ENCODE measurements at places on chromosomes 6 and 20.
A peak's percentile ranks its signal among the peaks of the same experiment; 100 is the strongest.

DNA sequence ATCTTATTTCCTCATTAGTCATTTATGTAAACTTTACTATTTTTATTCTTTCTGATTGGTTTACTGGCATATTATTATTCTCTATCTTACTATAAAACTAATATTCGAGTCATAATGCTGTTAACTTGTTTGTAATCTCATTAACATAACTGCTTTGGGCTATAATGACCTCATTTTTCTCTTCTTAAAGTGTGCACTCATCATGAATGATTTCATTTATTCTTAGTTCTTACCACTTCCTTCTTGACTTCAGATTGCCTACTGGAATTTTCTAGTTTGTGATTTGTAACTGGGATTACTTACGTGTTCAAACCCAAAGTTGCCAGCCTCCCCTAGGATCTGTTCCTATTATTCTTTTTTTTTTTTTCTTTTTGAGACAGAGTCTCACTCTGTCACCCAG lies 91.8 kb upstream of the TNFAIP3 start:
- DNase-seq, result no peak

DNA sequence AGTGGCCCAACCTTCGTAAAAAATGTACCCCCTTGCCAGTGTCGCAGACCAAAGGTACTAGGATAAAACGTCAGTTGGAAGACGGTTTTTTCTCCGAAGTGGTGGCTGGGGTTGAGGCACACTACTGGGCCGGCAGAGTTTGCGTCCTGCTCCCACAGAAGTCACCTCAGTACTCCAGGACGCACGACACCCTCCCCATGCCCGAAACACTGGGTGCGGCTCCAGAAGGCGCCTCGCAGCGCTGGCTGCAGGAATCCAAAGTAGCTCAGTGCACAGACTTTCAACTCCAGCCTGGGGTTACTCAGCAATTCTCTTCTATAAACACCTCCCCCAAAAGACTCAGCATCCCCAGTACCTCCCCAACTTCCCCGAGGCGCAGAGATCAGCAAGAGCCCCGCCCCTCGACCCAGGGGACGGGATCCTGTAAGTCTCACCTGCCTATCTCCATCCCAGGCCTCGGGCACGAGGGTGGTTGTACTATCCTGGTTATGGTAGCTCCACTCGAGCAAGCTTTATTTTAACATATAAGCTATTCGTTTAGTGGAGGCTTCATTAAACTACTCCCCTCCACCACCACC lies 88.2 kb downstream of the ZFP64 start:
- no peak for DNase-seq

DNA sequence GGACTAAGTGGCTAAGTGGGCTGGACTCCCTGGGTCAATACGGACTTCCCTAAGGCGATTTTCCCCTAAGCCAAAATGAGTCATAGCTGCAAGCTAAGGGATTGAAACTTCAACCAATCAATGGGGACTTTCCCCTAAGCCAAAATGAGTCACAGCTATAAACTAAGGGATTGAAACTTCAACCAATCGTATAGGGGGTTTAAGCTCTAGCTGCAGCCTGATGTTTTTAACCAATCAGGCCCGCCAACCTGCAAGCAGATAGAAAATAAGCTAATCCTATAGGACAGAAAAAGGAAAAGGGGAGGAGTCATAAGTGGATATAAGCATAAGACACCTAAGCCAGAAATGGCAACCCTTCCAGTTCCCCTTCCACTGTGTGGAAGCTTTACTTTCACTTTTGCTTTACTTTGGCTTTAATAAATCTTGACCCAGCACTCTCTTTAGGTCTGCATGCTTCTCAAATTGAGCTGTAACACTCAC lies 655.0 kb upstream of the HS3ST5 start:
- DNase-seq, result no peak

GRCh38 chr6:138971601-138972000 lies 16.5 kb downstream of the REPS1 start:
- no peak for DNase-seq

- no peak for DNase-seq
Measured at GRCh38 chr6:2162079-2162445, 83.3 kb downstream of the GMDS start.

DNA sequence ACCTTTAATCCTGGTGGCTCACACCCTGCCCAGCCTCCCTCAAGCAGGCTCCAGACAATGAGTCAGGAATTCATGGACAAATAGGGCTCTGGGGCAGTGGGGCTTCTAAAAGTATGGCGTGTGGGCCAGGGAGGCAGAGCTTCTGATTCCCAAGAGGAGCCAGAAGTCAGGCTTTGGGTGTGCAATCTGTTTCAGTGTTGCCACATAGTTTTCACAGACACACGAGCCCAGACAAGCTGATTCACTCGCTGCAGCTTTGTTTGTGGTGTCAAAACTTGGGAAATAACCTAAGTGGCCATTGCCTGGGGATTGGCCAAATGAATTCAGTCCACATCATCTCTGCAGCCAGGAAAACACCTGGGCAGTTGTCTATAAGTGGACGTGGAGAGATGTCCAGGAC lies 9.2 kb downstream of the PEDS1 start:
- no peak for DNase-seq

- DNase-seq, result no peak
Measured at GRCh38 chr6:84052883-84053241, 19.3 kb downstream of the MRAP2 start.

DNA sequence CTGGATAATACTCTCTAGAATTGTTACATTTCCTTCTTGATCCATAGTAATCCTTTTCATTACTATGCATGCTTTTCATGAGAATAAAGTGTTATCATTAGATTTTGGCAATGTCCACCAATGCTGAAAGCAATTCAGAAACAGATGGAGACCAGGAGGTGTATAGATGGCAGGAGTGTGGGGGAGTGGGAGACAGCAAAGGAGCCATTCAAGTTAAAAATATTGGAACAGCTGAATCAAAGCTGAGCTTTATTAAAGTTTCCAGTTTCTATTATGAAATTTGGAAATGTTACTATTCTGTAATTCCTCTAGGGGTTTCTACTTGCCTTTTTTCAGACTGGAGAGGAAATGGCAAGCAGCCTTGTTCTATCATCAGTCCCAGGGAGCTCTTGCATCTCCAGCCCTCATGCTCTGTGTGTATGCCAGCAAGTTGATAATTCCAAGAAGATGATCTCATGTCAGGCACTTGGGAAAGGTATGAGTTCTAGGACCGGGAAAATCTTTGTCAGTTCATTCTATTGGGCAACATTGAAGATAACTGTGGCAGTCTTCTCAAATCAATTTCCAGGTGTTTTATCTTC lies 228.0 kb downstream of the CD109 start:
- no peak for DNase-seq

GRCh38 chr20:19737025-19737424 lies 21.0 kb upstream of the RIN2 start:
- no peak for DNase-seq

- DNase-seq, result no peak
Measured at GRCh38 chr6:49406250-49406970, 56.6 kb downstream of the MMUT start.

GRCh38 chr6:35562060-35562459 lies 49.4 kb upstream of the TULP1 start:
- no peak for DNase-seq

GRCh38 chr6:36492621-36493020 lies 49.8 kb downstream of the KCTD20 start:
- DNase-seq, result no peak

DNA sequence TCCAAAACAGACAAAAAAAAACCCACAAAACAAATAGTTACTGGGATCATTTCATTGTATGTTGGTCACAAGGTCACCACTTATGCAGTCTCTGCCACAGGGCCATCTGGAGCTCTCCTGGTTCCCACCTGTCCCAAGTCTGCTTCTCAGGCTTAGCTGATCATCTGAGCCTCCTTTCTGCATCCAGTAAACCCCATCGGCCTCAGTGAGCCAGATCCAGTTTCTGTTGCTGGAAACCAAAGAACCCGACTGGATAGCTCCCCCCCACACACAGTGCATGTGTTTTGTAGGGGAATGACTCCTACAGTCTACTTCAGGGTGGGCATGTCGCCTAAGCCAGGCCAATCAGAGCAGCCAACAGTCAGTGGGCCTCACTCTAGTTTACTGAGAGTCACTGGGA lies 233.3 kb downstream of the PREX1 start:
- no peak for DNase-seq

DNA sequence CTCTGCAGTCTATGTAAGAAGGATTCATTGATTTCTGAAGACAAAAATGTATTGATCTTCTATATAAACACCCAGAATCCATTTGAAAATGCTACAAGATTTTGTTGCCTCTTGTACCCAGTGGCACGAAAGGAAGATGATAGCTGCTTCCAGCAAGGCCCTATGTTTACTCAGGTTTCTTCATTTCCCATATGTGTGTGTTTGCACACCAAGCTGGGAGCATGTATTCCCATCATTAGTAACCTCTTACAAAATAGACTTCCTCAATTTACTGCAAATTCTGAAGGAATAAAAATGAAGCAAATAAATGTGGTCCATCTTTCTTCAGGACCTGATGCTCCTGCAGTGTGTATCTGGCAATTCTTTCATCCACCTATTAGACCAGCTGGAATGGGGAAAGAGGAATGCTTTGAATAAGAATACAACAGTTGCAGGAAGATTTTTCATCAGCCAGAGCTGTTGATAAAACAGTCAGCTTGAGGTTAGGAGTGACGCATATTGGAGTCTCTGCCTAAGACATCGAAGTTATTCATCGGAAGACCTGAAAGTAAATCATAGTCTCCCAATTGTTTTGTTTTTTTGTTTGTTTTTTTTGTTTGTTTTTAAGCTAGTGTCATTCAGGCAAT lies 132.3 kb downstream of the PDE7B start:
- no peak for DNase-seq

- no peak for DNase-seq
Measured at GRCh38 chr6:72175916-72176315, 289.6 kb downstream of the RIMS1 start.

- peak; percentile 4 for DNase-seq
Measured at GRCh38 chr6:117352466-117353081, 73.2 kb downstream of the ROS1 start.

GRCh38 chr20:4883546-4883945 lies 117.8 kb downstream of the SLC23A2 start:
- no peak for DNase-seq

- DNase-seq, result no peak
Measured at GRCh38 chr20:5401277-5401875, 84.6 kb upstream of the PROKR2 start.

DNA sequence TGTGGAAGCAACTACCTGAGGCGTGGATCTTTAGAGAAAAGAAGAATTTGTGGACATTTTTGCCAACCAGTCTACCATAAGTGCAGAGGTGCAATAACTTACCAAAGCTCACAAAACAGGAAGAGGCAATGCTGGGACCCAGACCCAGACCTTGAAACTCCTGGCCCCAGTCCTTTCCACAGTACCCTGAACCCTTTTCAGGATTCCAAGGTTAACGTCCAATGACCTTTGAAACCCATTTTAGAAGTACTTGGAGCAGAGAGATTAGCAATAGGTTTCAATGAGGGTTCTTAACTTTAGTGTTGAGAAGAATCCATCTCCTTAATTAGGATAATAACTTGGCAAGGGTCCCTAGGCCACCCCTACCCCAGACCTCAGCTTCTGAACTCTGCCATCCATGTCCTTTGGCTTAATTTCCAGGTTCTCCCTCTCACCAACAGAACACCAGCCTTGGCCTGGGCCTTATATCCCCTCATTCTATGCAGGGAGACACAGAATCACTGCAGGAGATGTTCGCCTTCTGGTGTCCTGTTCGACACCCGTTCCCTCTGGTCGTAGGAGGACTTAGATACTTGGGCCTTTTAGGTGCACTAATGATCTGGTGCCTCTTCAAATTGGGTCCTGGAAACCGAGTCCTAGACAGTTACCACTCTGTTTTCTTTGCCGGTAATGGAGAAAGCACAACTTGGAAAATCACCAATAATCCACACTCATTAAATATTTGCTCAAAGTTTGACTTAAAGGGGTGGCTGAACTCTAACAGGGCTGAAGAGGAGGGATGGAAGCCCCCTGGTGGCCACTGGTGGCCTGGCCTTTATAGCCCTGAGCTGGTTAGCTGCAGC lies 40.6 kb downstream of the ISM1 start:
- peak; percentile 24 for DNase-seq

GRCh38 chr6:64591676-64592036 lies 956.1 kb downstream of the PHF3 start:
- no peak for DNase-seq

GRCh38 chr6:108739496-108740330 lies 108.5 kb upstream of the ARMC2 start:
- no peak for DNase-seq

- no peak for DNase-seq
Measured at GRCh38 chr20:63500902-63501817, 2.3 kb upstream of the EEF1A2 start.

DNA sequence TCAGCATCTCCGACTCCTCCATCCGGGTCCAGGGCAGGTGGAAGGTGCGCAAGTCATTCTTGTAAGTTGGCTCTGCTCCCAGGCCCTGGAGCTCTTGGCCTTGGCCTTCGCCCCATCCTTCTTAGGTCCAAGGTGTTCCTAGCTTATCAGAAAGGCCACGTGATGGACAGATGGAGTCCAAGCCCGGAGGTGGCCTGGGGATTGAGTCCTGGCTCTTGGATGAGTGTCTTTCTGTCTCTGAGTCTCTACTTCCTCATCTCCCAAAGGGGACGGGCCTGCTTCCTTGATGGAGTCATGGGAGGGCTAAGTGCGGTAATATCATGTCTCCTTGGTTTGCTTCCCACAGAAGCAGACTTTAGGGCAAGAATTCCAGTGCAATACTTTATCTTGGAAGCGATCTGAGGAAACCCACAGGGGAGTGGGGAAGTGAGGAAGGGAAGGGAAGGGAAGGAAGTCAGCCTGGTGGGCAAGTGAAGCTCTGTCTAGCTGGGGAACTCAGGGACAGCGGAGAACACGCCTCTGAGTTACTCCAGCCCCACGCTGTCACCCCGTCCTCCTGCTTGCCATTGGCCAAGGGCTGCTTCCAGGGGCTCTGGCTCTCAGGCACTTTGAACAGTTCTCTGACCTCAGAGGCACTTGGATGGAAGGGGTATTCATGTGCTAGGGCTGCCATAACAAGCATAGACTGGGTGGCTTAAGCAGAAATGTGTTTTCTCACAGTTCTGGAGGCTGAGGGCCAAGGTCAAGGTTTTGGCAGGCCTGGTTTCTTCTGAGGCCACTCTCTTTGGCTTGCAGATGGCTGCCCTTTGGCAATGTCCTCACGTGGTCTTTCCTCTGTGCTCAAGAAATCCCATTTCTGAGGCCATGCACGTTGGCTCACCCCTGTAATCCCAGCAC lies 4.8 kb downstream of the LBP start:
- DNase-seq, result no peak

Data from SHP77 treated with DMSO at 0.1 percent for 48 hours (cell line).